ENCODE measurements at places on chromosomes 13 and 19. TPM values are rescaled to one million over a fixed set of nuclear protein-coding genes. Genes with fewer than 3 reads are reported as not detected.

- no peak for DNase-seq
These were observed 21.0 kb upstream of the TRIM13 start for GRCh38 chr13:49975826-49976225.

DNA sequence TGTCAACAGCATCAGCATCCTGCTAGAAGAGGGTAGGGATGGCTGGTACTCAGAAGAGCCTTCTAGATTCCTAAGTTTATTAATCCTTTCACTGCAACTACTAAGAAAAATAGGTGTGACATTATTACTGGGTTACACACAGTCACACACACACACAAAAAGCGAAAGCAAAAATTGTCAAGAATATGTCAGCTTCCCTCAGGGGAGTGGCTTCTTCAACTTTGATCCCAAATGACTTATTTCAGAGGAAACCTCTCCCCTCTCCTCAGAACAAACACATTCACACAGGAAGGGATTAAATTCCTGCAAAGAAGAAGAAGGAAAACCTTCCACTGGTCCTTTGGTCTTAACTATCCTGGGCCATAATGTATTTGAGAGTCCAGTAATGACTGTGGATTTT lies 20.1 kb upstream of the IGFL1 start:
- no peak for DNase-seq

Gene FGF22
- total RNA-seq, result not detected

Gene SHFL
- total RNA-seq, result 52.3 TPM

Gene ZNF616
- total RNA-seq, result 27.2 TPM

DNA sequence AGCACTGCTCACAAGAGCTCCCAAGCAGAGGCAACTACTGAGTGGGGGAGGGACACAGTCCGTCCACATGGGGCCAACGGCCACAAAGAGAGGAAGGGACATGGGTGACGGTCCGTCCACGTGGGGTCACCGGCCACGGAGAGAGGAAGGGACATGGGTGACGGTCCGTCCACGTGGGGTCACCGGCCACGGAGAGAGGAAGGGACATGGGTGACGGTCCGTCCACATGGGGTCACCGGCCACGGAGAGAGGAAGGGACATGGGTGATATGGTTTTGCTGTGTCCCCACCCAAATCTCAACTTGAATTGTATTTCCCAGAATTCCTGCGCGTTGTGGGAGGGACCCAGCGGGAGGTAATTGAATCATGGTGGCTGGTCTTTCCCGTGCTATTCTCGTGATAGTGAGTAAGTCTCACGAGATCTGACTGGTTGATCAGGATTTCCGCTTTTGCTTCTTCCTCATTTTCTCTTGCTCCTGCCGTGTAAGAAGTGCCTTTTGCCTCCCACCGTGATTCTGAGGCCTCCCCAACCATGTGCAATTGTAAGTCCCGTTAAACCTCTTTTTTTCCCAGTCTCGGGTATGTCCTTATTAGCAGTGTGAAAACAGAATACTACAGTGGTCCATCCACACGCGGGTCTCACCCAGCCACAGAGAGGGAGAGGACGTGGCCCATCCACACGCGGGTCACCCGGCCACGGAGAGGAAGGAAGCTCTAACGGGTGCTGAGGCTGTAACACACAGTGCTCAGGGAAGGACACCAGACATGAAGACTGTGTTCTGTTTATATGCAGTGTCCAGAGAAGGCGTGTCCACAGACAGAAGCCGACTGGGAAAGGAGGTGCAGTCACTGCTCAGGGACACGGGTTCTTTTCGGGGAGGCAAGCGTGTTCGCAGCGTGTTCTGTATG lies 48.5 kb downstream of the GAS6 start:
- no peak for DNase-seq

DNA sequence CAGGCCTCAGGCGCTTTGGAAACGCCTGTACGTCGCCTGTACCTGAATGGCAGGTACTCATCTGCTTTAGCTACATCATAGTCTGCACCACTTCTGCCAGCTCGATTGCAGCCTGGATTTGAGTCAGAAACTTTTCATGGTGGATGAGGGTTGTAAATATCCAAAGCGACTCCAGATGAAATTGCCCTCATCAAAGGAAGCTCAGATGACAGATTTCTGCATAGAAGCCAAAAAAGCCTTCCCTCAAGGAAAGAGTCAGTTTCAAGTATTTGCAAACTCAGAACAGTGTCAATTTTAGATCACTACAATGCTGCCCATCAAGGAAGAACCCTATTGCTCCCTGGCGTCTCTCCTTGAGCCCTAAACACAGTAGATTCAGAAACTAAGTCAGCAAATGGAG lies 38.8 kb upstream of the IGFL4 start:
- DNase-seq, result no peak

Gene TBCB
- 175 TPM for total RNA-seq

- no peak for DNase-seq
These were observed 416.1 kb downstream of the ZNF536 start for GRCh38 chr19:30788105-30788765.

Gene ZNF529
- 20.1 TPM for total RNA-seq

Gene ANGPTL4
- total RNA-seq, result 12.8 TPM

DNA sequence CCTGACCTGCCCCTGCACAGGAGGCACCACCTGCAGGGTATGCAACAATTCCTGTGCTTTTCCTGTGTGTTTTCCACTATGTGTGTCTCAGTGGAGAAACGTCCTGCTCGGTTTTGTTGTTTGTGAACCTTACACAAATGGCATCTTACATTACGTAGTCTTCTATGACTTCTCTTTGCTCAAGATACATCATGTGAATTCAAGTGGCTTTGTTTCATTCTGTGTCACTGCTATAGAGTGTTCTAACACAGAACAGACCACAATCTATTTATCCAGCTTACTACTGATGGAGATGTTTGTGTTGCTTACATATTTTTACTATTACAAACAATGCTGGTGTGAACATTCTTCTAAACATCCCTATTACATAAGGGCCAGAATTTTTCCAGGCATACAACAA lies 97.7 kb downstream of the ANKRD10 start:
- no peak for DNase-seq

DNA sequence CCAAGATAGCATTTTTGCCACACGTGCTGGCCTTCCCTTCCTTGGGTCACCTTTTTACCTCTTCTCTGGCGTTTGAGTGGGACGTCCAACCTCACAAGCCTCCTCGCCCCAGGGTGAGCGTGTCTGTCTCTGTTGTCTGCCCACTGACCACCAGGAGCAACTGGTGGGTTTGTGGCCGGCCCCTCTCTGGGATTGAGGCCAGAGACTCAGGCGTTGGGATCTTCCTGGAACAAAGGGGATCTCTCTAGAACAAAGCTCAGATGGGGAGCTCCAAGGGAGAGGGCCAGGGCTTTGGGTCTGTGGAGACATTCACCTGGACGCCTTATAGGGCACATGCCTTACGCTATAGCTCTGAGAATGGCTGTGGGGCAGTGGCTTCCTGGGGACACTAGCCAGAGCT lies 17.4 kb downstream of the COMP start:
- DNase-seq, result no peak

- DNase-seq, result no peak
These were observed 339.7 kb upstream of the EDNRB start for GRCh38 chr13:78258304-78258703.

Gene SCGB2B2
- total RNA-seq, result 0.98 TPM

- no peak for DNase-seq
These were observed 1.5 kb downstream of the GAS6 start for GRCh38 chr13:113862191-113862930.

DNA sequence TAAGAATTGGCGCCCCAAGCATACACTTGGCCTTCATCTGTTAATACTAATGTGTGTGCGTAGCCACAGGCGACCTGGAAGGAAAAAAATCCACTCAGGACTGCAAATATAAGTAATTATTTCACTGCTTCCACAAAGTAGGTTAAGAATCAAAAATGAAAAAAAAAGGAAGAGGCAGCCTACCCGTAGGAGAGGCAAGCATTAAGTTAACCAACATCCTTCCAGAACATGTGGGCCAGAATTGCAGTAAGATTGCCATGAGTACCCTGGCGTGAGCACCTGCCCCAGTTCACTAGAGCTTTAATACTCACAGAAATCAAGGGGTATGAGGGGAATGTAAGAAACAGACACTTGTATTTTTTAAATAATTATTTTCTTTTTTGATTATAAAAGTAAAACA lies 22.2 kb downstream of the RCBTB2 start:
- no peak for DNase-seq

DNA sequence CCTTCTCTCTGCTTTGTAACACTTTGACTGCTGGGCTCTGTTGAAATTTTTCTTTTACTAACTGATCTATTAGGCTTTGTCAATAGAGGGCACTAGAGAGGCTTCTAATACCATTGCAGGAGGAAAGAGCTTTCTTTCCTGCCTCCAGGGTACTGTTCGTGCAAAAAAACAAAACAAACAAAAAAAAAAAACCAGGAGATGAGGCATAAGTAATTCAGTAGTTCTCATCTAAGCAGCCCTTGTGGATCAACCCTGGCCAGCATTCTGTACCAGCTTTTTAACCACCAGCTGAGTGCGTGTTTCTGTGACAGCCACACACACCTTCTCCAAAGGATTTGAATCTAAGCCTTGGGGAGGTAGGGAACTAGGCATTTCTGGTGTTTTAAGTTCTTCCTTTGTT lies 1707.6 kb upstream of the SLC10A2 start:
- no peak for DNase-seq

DNA sequence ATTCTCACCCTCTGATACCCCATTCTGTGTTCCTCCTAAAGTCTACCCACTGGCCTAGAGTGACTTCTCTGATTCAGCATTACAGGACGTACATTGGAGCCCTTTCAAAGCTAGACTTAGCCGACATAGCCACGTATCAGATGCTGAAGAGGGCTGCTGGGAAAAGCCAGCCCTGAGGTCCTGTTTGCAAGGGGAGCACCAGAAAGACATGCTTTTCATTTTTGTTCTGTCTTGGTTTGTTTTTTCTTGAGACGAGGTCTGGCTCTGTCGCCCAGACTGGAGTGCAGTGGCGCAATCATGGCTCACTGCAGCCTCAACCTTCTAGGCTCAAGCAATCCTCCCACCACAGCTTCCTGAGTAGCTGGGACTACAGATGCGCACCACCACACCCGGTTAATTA lies 6.3 kb upstream of the ZSWIM4 start:
- DNase-seq, result peak; percentile 51

Gene SBNO2
- 12.6 TPM for total RNA-seq

Gene DACT3
- 0.29 TPM for total RNA-seq

Gene GRAMD1A
- 62.6 TPM for total RNA-seq

DNA sequence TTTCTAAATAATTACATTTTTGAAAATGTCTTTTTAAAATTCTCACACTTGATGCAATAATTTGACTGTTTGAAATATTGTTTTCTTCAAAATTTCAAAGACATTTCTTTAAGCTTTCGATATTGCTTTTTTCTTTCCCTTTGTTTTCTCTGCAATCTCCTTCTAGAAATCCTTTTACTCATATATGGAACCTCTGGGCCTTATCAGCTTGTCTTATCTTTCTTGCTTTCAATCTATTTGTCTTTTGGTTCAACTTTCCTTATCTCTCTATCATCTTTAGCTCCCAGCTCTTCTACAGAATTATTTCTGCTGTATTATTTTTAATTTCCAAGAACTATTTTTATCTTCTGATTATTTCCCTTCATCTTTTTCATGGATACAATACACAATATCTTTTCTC lies 80.7 kb upstream of the DIAPH3 start:
- DNase-seq, result no peak

DNA sequence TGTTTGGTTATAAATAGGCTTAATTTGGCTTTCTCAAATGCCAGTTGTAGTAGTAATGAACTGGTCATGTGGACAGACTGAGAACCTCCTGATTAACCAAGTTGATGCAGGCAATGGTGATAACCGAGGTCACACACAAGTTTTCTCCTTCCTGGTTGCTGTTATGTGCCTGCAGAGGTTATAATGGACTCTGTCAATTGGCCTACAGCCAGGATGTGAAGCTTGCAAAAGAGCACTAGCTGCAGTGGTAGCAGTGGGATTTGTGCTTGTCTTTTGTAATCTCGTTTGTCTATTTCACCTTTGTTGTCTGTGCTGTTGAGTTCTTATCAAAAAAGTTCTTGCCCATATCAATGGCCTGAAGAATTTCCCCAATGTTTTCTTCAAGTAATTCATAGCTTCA lies 20.6 kb downstream of the OR10H3 start:
- DNase-seq, result no peak

GRCh38 chr19:16875584-16876555 lies 12.9 kb upstream of the F2RL3 start:
- DNase-seq, result no peak

- no peak for DNase-seq
These were observed 233.7 kb downstream of the LHFPL6 start for GRCh38 chr13:39369161-39369890.

- DNase-seq, result no peak
These were observed 128.6 kb downstream of the ZNF100 start for GRCh38 chr19:21638776-21639175.

Gene DAND5
- total RNA-seq, result 0.14 TPM

DNA sequence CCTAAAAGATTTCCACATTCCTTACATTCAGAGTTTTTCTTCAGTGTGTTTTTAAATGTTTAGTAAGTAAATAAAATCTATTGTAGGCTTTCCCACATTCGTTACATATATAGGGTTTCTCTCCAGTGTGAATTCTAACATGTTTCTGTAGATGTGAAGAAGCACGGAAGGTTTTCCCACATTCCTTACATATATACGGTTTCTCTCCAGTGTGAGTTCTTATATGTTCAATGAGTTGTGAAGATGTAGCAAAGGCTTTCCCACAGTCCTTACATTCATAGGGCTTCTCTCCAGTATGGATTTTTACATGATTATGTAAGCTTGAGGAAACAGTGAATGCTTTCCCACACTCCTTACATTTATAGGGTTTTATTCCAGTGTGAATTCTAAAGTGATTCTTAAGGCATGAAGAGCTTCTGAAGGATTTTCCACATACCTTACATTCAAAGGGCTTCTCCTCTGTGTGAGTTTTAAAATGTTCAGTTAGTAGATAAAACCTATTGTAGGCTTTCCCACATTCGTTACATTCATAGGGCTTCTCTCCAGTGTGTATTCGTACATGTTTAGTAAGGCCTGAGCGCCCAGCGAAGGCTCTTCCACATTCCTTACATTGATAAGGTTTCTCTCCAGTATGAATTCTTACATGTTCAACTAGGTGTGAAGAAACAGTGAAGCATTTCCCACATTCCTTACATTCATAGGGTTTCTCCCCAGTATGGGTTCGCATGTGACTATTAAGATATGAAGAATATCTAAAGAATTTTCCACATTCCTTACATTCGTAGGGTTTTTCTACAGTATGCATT lies 18.2 kb downstream of the ZNF121 start:
- no peak for DNase-seq

Gene CYP4F11
- not detected for total RNA-seq

GRCh38 chr13:76969488-76970365 lies 21.4 kb downstream of the ACOD1 start:
- no peak for DNase-seq
